GM20000 (cell line): ENCODE measurements at places on chromosomes 5 and 9.

- DNase-seq: no peak
These were observed 59.4 kb upstream of the UBTD2 start for GRCh38 chr5:172342918-172343317.

- DNase-seq: no peak
These were observed 23.5 kb upstream of the SNX2 start for GRCh38 chr5:122751293-122751782.

DNA sequence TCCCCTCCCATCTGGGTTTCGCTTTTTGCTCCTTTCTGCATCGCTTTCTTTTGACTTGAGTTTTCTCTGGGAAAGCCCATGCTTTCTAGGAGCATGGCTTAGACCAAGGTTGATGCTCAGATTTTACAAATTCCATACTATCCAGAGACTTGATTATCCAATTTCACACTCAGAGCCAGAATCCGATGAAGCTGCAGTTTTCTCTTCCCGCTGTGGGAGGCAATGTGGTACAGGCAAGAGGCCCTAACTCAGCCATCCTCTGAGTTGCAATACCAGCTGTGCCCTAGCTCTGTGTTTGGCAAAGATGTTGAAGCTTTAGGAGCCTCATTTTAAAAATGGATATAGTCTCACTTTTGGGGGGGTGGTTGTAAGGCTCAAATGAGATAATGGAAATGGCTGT is 85.1 kb downstream of the BRINP1 start:
- DNase-seq: no peak

GRCh38 chr9:137959641-137960411 is 82.2 kb downstream of the CACNA1B start:
- no peak for DNase-seq

DNA sequence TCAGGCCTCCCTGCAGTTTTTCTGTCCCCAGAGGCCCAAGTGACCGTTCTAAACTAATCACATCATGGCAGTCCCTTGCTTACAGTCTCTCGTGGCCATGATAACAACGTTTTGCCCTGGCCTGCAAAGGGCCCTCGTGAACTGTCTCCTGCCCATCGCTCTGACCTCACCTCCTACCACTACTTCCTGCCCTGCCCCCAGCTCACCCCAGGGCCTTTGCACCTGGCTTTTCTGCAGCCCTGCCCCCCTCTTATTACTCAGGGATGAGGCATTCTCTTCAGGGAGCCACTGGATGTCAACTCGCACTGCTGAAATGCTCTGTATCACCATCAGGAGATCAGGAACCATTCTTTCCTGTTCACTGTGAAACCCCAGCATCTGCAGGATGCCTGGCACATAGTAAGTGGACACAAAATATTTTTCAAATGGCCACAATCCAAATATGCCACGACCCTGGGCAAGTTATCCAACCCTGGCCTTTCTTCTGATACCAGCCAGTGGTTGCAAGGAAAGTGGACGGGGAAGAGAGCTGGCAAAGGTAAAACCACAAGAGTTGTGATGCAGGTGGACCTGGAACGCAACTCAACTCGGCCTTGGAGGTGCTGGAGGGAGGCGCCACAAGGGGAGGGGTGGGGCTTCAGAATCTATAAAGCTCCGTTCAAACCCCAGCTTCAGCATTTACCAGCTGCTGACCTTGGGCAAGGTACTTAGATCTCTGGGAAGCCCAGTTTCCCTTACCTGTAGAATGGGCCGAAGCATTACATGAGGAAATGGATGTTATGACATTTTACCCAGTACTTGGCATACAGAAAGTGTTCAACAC is 1.7 kb downstream of the SNCB start:
- DNase-seq: no peak

GRCh38 chr9:137705443-137705863 is 86.6 kb downstream of the EHMT1 start:
- DNase-seq: peak; percentile 86

- DNase-seq: no peak
These were observed 68.2 kb downstream of the PIK3R1 start for GRCh38 chr5:68283766-68284165.

DNA sequence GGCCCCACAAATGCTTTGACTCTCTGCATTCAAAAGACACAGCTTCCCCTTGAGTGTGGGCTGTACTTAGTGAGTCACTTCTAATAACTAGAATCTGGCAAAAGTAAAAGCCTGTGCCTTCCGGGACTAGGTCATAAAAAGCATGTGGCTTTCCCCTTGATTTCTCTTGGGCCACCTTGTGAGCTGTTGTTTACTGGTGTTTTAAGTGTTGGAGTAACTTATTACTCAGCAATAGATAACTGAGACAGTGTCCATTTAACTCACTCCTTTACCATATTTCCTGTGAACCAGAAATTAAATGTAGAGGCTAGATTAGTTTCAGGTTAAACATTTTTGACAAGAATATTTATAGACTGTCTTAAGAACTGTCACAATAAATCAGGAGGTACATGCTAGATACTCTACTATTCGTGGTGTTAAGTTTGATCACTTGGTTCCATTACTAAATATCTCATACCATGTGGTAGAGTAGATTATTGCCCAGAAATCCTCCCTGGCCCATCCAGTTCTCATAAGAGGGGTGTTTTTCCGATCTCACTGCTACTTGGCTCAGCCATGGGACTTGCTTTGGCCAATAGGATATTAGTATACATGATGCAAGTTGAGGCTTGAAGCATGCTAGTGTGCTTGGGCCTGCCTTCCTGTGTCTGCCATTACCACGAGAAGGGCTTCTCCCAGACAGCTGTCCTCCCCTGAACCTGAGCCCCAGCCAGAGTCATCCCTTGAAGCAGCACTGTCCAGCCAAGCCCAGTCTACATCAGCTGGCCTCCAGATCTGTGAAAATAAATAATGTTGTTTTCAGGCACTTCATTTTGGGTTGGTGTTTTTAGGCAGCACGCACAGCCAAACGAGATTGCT is 10.4 kb upstream of the CMBL start:
- DNase-seq: no peak
